Bronchus fibroblast of lung (primary cell): ENCODE measurements at places on chromosomes 5 and 9. TPM values are rescaled to one million over a fixed set of nuclear protein-coding genes. Genes with fewer than 3 reads are reported as not detected.

The SLC1A1 gene
- total RNA-seq: 0.45 and 0.84 TPM in 2 replicates

The LHX2 gene
- total RNA-seq: 0.15 TPM in 1 of 2 replicates, not detected in the other

The WHRN gene
- total RNA-seq: 0.15 and 0.34 TPM in 2 replicates

The CTXN3 gene
- total RNA-seq: not detected in 2 replicates

The ARID3C gene
- not detected in 2 replicates for total RNA-seq

The FREM1 gene
- 0.17 and 0.30 TPM in 2 replicates for total RNA-seq

The IRX2 gene
- total RNA-seq: 1.8 and 2.2 TPM in 2 replicates

The GLRA1 gene
- total RNA-seq: not detected in 2 replicates

The C7 gene
- 3.0 and 3.4 TPM in 2 replicates for total RNA-seq

The NRARP gene
- total RNA-seq: 0.45 and 1.7 TPM in 2 replicates

The TMEM252 gene
- total RNA-seq: not detected in 2 replicates

The TLX3 gene
- not detected in 2 replicates for total RNA-seq

The TNFSF8 gene
- total RNA-seq: not detected in 2 replicates

The BHMT2 gene
- 1.3 and 2.2 TPM in 2 replicates for total RNA-seq

The AJM1 gene
- 0.45 and 1.3 TPM in 2 replicates for total RNA-seq
